Substantia nigra (tissue), 51 donors: ENCODE measurements at places on chromosomes 4 and X.

DNA sequence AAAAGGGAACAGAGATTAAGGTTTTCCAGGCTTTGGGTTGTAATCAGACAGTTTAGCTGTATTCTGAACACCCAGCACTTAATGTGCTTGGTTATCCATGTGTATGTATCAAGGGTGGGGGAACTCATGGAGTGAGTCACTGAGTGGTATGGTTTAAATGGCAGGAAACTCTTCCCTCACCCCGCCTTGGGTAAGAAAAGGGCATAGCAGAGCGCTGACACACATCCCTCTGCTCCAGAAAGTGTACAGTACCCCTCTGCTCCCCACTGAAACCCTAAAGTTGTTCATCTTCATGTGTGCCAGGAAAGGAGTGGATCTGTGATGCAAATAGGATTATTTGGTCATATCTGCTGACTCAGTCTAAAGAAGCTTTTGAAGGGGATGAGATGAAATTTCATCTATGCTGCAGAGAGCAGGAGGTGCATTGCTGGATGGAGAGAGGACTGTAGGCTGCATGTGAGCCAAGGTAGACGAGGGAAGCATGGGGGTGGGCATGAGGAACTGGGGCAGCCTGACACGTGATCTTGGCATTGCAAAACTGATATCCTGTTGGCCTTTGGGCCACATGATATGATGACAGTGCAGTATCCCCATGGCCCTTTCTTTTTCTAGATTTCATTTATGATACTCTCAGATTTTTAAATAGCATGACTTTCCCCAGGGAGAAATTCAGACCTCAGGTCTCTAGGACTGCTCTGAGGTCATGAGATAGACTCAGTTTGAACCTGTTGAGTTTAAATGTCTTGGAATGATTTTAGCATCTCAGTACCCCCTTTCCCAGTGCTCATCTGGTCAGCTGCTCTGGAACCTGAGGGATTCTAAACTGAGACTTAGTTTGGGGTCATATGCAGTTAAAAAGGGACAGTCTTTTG is 84.8 kb downstream of the TMEM164 start:
- DNase-seq = no peak

DNA sequence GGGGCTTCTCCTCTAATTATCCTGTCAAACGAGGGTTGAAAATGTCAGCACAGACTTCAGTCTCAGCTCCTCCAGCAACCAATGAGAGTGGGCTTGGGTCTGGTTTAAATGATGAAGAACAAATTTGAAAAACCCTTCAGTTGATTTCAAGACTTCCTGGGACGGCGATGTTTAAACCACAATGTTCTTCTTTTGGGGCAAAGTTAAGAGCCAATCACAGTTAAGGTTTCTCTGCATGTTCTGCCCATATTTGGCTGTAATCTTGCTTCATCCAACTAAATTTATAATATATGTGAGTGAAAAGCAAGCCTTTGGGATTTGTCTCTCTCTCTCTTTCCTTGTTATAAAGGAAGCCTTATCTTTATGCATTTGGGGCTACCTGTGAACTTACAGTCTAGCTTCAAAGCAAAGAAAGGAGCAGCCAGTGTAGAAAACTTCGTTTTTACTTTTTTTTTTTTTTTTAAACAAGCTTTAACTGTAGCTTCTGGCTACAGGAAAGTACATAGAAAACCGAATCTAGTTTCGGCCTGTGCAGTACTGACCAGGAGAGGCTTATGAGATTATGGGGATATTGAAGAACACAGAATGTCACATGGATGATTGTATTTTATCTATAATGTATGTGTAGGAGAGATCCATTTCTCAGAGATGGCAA is 46.8 kb upstream of the FAM9C start:
- DNase-seq = no peak

- DNase-seq = peak; percentile 2
Observed at GRCh38 chrX:39361736-39362135, 560.5 kb downstream of the MID1IP1 start.

GRCh38 chrX:136878423-136878822 is 2.1 kb downstream of the RBMX start:
- DNase-seq = no peak

DNA sequence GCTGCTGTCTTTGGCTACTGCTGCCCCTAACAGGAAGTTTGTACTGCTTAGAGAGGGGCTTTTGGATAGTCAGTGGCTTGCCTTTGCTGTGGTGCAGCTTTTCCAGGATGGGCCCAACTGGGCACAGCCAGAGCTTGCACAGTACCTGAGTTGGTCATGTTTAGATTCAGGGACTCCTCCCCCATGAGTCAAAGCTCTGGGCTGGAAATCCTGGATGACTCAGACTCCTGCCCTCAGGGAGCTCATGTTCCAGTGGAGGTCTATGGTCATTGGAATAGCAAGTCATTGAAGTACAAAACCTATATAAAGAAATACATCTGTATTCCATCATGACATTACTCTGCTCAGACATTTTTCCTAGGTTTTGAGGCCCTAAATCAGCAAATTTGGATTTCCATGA is 66.7 kb upstream of the PJA1 start:
- no peak for DNase-seq

- DNase-seq = no peak
Observed at GRCh38 chr4:4311193-4311592, 21.1 kb downstream of the ZBTB49 start.

DNA sequence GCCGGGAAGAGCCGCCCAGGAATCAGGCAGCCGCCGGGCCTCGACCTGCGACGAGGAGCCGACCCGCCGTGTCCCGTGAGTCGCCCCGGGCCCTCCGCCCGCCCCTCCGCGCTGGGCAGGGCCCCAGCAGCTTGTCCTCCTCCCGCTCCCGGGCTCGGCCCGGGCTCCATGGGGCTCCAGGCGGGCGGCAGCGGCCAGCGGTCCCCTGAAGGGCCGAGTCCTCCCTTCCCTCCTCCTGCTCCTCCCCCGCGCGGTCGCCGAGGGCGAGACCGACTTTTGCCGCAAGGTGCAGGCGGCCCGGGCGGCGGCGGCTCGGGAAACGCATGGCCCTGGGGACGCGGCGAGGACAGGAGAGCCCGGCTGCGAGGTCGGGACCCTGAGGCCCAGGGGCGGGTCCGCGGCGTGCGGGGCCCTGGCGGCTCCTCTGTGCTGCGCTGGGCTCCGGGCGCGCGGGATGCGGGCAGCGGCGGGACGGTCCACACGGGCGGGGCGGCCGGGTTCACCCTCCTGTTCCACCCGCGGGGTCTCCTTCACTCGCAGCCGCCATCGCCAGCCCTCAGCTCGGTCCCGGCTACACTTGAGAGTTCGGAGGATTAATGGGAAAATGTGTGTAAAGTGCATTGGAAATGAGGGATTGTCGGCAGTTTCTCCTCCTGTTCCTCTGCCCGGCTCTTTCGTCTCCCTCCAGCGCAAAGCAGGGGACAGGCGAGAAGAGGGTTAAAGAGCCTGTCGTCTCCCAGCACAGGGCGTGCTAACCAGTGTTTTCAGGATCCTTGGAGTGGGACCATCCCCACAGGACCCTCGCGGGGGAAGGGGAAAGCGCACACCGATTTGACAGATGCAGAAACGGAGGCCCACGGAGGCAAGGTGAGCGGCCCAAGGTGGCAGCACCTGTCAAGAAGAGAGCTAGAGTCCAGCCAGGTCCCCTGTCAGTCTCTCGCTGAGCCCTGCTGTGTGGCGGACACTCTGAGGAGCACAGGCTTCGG is 16.6 kb upstream of the ZNF718 start:
- no peak for DNase-seq

DNA sequence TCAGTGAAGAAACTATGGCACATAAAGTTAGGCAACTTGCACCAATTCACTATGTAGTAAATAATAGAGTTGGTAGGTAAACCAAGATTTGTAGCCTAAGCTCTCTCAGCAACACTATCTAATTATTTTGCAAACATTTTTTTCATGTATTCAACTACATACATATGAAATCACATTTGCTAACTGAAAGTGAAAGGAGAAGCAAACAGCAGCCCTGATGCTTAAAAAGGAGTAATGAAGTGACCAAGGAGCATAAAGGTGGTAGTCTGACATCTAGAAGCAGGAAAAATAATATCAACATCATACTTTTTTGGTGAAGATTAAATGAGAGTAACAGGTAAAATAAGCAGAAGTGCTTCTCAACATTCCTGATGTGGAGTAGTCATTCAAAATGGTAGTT is 603.7 kb downstream of the GRXCR1 start:
- no peak for DNase-seq

DNA sequence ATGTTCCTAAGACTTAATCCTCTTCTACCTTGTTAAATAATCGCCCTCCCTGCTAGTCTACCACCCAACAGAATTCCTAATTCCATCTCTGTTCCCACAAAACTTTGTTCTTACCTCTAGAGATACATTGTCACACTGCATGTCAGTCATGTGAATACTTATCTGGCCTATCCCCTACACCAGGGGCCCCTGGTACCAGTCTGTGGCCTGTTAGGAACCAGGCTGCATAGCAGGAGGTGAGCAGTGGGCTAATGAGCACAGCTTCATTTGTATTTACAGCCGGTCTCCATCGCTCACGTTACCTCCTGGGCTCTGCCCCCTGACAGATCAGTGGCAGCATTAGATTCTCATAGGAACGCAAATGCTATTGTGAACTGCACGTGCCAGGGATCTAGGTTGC is 73.9 kb downstream of the APBB2 start:
- DNase-seq = no peak

DNA sequence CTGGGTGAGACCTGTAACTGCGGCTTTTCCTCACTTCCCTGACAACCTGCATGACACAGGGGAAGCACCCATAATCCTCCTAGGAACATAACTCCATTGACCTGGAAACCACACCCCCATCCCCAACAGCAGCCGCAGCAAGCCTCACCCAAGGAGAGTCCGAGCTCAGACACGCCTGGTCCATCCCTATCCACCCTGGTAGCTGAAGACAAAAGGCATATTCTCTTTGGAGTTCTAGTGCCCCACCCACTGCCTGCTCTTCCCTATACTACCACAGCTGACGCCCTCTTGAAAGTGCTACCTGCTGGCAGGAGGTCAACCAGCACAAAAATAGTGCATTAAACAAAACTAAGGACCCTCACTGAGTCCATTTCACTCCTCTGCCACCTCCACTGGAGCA is 1080.9 kb upstream of the IGFBP7 start:
- no peak for DNase-seq

GRCh38 chr4:125091101-125091500 is 223.7 kb upstream of the FAT4 start:
- DNase-seq = no peak

GRCh38 chr4:150126864-150127203 is 48.6 kb downstream of the DCLK2 start:
- DNase-seq = no peak

DNA sequence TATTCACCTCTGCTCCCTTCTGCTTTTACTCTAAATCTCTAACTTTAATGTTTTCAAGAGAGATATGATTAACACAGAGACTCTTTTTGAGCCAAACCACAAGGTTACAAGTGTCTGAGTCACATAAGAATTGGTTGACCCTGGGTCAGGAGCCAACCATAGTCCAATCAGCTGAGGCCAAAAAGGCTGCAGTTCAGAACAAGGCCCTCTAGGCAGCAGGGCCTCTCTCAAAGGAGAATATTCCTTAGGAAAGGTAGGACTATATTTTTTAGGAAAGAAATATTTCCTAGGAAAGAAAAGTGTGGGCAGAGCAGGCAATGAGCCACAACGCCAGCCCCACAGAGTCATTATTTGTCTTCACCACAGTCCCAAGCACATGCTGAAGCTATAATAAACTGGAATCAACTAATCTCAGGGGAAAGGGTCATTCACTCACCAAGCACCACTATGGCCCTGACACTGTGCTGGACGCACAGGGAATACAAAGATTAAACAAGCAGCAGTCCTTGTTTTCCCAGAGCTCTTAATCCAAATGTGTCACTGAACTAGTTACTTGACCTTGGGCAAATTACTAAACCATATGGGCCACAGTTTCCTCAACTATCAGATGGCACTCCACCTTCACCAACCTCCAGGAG is 2.2 kb downstream of the ATP8A1 start:
- DNase-seq = no peak

GRCh38 chr4:168208957-168209614 is 109.5 kb downstream of the DDX60 start:
- DNase-seq = no peak

DNA sequence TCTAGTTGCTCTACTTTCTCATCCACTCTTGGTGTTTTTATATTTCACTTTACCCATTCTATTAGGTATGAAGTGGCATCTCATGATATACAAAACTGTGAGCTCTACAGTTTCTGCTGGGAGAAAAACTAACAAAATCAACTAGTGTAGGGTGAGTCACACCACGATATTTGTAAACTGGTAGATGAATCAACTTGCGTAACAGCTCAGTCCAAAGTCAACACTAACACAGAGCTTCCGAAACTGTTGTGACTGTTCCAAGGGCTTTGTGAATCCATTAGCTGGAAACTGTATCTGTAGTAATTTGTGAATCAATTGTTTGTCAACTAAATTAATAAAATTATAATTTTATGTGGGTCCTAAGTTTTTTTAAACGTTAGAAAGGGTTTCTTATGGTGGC is 119.8 kb upstream of the TSPAN5 start:
- DNase-seq = no peak

DNA sequence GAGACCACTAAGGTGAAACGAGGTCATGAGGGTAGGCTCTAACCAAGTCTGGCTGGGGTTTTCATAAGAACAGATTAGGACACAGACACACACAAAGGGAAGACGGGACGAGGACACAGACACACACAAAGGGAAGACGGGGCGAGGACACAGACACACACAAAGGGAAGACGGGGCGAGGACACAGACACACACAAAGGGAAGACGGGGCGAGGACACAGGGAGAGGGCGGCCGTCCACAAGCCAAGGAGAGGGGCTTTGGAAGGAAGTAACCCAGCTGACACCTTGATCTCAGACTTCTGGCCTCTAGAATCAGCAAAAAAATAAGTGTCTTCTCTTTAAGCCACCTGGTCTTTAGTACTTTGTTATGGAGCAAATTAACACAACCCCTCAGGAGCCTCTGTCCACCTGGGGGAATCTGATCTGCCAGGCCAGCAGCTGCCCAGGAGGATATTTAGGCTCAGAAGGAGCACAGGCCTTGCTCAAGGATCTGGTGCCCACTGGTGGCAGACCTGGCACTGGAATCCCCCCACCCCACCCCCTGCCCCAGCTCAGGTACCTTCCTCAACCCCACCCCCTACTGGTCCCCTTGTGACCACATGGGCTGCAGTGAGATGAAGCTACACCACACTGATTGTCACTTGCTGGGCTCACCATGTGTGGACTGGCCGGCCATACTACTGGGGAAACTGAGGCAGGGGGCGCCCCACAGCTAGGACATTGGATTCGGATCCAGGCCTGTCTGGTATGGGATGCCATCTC is 2.8 kb downstream of the ABLIM2 start:
- DNase-seq = no peak

DNA sequence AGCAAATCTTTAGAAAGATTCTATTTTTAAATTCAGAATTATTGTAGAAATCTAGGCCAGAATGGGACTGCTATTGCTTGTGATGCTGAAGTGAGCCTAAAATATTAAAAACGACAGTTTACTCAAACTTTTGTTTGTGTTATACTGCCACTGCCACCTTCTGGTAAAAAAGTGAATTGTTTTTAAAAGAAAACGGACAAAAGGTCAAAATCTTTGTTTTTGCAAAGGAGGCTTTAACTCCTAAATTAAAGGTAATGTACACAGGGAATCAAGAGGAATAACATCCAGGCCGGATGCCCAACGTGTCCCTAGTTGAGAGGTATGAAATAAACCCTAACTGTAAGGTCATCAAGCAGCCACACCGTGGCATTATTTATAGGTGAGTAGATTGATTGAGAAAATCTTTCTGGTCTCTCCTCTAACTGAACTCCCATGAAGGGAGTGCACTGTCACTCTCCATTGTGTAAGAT is 338.3 kb upstream of the GALNT7 start:
- no peak for DNase-seq

GRCh38 chr4:155164718-155165117 is 43.7 kb upstream of the NPY2R start:
- no peak for DNase-seq

GRCh38 chr4:47368211-47368610 is 95.3 kb downstream of the COMMD8 start:
- no peak for DNase-seq

- DNase-seq = no peak
Observed at GRCh38 chrX:150934453-150934852, 36.0 kb upstream of the CD99L2 start.
